ENCODE measurements at places on chromosomes 2 and 18. TPM values are rescaled to one million over a fixed set of nuclear protein-coding genes. Genes with fewer than 3 reads are reported as not detected.

GRCh38 chr18:3449512-3450011 lies 410 bp upstream of the TGIF1 start:
- DNase-seq: no peak

GRCh38 chr2:135198481-135198880 lies 146.4 kb downstream of the RAB3GAP1 start:
- no peak for DNase-seq

DNA sequence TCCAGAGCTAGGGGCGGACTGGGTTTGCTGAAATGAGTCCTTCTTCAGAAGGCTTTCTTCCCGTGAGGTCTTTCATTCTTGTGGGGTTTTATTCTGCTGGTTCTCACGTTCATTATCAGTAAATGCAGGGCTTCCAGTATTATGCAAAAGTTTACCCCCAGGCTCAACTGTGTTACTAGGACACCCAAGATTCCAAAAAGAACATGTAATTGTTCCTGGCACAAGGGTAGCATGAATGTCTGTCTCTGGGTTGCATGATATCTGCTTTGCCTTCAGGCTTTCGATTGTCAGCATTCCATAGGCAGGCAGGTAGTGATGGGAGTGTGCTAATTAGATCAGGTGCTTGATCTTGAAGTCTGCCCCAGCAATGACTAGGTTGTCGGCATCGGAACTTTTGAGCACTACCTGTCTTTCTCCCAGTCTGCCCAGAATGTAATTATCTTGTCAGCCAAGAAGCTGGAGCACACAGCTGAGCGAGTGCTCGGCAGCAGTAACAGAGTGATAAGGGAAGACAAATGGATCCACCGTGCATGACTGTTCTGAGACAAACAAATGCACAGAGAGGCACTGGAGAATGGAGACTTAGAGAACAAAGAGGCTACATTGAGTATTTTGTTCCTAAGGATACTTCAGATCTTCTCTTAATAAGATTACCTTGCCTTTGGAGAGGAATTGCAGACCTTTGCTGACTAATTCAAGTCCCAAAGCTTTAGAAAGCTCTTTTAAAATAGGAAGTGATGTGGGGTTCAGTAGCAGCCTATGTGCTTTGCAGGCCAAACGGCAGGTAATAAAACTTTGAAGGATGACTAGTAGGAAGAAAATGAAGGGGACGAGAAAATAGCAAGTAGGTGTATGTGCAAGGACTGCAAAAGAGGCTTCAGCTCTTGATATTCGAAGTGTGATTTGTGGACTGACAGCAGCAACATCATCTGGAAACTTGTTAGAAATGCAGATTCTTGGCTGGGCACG lies 41.9 kb downstream of the ITGB6 start:
- DNase-seq: peak; percentile 24

DNA sequence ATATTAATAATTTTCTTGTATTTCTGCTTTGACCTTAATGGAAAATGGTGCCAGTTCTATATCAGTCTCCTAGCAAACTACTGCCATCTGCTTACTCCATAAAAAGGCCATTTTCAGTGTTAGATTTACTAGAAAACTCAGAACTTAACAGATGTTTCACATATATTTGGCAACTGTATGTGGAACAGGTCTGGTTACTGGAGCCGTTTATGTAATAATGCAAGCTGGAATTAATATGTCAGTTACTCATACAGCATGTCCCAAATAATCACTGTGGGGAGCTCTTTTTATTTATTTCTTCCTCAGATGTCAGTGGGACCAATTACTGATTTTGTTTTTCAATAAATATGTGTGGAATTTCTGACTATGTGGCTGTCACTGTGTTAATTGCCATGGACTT lies 1247.6 kb downstream of the CNTNAP5 start:
- peak; percentile 81 for DNase-seq

The DNAJC5G gene
- total RNA-seq: not detected

DNA sequence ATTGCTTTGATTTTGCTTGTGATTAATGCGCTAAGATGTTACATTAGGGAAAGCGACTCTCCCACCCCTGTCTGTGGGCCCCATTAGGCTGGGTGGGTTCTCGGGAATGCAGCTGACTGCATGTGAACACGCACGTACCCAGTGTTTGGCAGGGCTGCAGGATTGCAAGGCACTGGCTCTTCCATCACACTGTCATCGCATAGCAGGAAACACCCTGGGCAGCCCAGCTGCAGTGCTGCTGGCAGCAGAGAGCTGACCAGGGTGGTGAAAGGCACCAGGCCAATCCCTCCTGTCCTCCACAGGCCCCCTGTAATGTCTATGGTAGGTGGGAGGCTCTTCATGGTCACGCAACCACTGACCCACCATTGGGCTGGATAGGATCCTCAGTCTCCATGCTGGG lies 34.4 kb upstream of the FZD7 start:
- DNase-seq: no peak

- DNase-seq: peak; percentile 36
Observed at GRCh38 chr18:58495634-58496033, 133.3 kb downstream of the ALPK2 start.

The SNRNP200 gene
- total RNA-seq: 61.2 TPM

DNA sequence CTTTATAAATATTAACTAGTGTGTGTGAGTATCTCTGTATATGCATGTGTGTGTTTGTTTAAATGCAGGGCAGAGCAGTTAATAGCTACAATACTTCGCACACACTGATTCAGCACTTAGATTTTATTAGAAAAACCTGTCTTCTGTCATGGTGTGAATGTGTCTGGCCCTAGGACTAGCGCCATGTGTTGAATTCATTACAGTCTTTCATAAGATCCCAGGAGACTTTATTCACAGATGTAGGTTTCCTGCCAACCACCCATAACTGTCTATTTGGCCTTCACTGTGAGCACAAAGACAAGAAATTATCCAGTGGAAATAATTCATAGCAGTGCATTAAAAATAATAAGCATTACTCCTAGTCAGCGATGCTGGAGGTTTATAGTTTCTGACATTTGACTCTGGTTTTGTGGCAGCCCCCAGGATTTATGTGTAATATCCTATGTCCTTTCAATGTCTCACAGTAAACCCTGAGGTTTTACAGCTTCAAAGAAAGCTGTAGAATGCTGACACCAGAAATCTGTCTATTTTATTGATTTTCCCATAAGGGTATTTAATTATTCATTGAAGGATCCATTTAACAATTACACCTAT lies 93.9 kb downstream of the ZNF804A start:
- peak; percentile 73 for DNase-seq

DNA sequence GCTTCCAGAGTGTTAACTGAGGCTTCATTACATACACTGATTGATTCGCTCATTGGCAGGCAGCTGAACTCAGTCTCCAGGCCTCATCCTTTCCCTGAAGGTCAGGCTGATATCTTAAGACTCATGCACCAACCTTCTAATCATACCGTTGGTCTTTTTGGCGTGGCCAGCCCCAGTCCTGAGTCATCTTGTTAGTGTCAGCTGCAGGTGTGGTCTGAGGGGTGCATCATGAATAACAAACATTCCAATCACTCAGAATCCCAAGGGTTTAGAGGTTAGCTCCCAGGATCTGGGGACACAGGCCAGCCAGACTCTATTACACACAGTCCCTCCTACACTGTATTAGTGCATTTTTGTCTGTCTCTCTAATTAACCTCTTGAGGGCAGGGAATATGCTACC lies 271.5 kb downstream of the HRH4 start:
- DNase-seq: no peak

The ZNF521 gene
- 35.3 TPM for total RNA-seq

The GPR148 gene
- not detected for total RNA-seq

DNA sequence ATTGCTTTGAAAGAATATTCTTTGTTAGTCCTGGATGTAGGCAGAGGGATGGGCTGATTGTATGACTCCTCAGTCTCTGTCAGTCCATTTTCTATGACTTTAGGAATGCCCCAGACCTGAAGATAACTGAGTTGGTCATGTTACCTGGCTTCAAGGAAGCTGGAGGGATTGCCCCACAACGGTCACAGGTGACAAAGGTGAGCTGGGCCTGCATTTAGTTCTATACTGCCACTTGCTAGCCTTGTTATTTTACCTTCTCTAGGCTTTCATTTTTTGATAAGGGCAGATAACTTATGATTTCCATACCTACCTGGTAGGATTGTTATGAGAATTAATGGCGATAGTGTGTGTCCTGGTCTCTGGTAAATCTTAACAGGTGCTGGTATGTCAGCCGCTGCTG lies 260.1 kb downstream of the PRKCE start:
- no peak for DNase-seq

- DNase-seq: no peak
Observed at GRCh38 chr2:44086629-44087028, 82.0 kb upstream of the PPM1B start.

DNA sequence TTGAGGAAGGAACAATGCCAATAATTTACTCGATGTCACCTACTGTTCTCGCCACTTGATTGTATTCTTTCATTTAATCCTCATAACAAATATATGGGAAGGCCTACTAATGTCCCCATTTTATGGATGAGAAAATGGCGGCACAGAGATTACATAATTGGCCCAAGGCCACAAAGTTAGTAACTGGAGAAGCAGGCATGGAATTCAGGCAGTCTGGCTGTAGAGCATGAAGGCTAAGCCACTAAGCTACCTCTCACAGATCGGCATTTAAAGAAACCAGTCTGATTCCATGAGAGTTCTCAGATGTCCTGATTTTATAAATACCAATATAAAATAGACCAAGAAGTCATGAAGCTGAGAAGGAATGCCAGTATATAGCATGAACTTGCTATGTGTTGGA lies 121.8 kb upstream of the EPAS1 start:
- no peak for DNase-seq

The MYO3B gene
- total RNA-seq: 5.5 TPM

- DNase-seq: peak; percentile 82
Observed at GRCh38 chr2:144331674-144332355, 188.1 kb downstream of the ZEB2 start.

GRCh38 chr18:61690418-61691138 lies 202.2 kb downstream of the RNF152 start:
- no peak for DNase-seq

Measured in skin of body (tissue), 3 donors.